Right renal cortex interstitium (tissue), 3 donors: ENCODE measurements at places on chromosomes 5 and 9.

DNA sequence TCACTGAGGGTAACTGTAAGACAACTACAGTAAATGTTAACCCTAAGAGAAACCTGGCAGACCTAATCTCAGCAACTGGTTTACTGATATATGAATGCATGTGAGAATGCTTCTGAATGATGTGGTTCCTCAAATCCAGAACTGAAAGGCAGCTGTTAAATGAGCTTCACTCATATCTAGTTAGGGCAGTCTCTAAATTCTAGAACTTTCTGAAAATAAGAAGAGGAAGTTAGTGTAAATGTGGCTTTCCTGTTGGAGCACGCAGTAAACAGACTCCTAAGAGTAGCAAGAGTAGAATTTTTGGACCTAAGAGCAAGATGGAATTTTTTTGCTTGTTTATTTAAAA lies 117.9 kb upstream of the KCNN2 start:
- DNase-seq = no peak

DNA sequence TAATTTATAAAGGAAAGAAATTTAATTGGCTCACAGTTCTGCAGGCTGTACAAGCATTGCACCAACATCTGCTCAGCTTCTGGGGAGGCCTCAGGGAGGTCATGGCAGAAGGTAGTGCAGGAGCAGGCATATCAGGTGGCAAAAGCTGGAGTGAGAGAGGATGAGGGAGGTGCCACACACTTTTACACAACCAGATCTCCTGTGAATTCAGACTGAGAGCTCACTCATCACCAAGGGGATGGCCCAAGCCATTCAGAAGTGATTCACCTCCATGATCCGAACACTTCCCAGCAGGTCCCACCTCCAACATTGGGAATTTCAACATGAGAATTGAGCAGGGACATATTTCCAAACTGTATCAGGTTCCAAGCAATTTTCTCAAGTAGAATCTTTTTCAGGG lies 84.7 kb upstream of the BRINP1 start:
- no peak for DNase-seq

- DNase-seq = no peak
Measured at GRCh38 chr5:57199866-57200265, 26.0 kb downstream of the GPBP1 start.

- DNase-seq = no peak
Measured at GRCh38 chr9:2269778-2270177, 254.6 kb downstream of the SMARCA2 start.

DNA sequence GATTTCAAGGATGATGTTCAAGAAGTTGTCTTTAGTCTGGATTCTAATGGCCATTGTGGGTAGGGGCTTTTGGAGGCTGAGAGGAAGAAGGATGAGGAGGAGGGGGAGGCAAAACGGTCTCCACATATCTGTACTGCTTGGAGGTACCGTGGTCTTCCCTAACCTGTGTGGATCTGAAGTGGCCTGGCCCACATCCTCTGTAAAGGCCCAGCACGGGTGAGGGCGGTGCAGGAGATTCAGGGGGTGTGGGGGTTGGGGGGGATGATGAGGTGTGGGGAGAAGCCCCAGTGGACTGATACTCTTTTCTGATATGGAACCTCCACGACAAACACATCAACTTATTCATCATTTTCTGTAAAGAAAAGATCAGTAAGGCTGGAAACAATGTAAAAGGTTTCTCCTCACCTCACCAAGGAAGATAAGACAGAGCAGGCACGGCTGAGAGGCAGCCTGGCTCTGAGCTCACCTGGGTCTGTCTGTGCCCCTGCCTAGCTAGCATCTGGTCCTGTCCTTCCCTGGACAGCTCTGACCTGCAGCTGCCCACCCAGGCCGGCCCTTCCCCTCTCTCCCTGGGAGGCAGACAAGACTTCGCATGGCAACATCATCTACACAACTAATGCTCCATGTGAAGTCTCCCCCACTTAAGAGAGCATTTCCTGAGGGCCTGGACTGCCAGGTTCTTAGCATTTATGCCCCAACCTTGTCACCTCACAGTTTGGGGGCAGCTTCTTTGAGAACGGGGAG lies 5.6 kb upstream of the IL3 start:
- no peak for DNase-seq

DNA sequence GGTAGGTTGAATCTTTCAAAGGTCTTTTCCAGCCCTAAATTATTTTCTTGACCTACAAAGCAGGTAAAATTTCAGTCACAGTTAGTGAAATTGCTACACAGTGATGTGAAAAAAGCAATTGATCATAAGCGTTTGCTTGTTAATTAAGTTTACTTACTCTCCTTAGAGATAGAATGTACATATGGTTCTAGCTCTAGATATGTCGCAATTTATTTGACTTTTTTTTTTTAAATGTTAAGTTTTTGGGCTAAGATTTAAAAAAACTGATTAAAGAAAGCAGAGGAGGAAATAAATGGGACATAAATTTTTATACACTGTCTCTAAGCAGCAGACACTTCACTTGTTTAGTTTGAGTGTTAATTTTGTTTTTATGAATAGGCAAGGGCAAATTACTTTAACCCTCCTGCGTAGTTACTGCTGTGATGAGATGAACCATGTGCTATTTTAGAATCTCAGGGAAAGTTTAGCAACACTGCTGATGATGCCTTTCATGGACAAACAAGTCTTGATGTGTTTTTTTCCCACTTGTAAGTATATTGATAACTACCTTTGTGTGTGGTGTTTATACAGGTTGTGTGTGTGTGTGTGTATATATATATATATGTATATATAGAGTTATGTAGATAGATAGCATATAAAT lies 38.3 kb upstream of the FAM120AOS start:
- DNase-seq = no peak

- DNase-seq = peak; percentile 54
Measured at GRCh38 chr5:101678481-101679193, 617.4 kb downstream of the SLCO4C1 start.

DNA sequence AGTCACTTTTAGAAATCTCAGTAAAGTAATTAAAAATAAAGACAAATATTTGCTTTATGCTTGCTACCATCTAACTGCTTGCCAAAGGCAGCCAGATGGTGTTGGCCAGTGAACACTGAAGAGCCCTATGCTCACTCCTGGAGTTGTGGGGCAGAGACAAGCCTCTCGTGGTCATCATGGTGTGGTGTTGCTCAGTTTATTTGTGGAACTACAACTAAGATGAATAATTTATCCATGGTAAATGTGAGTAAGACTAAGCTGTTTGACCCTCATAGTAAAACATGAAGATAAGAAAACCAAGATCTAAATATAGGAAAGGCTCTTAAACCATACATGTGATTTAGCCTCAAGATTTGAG lies 100.7 kb downstream of the PDE8B start:
- no peak for DNase-seq

DNA sequence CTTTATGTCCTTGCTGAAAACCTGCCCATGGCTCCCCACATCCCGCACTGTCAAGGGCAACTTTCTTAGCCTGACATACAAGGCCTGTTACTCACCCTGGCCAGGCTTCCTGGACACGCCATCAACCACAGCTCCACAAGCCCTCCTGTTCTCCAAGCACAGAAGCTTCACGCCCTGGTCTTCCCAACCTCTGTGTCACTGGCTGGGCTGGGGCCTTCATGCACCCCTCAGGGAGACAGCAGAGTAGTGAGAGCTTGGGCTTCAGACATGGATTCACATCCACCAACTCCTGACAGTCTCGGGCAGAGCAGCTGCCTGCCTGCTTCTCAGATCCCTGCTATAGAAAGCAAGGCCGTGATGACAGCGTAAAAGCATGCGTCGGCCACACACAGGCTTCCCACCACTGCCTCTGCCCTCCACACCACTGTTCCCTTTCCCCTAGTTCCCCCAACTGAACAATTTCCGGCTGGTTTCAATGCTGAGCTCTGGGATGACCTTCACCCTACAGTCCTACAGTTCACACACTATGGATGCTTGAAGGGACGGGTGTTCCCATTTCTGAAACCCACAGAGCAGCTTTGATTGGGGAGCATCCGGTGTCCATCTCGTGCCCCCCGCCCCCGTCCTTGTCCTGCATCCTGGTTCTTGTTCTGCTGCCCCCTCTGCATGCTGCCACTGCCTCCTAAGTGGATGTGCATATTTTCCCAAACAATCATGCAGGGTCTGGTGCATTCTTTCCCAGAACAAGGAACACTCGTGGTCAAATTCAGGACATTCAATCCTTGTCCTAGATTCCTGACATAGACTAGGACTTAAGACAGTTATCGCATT lies 33.4 kb upstream of the ADAMTS2 start:
- DNase-seq = peak; percentile 13

DNA sequence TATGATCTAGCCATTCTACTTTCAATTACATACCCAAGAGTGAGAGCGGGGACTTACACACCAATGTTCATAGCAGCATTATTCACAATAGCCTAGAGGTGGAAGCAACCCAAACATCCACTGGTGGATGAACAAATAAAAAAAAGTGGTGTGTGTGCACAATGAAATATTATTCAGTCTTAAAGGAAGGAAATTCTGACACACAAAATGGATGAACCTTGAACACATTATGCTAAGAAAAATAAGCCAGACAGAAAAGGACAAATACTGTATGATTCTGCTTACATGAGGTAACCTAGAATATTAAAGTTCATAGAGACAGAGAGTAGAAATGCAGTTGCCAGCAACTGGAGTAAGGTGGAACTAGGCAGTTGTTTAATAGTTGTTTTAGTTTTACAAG lies 22.1 kb downstream of the ETF1 start:
- no peak for DNase-seq

DNA sequence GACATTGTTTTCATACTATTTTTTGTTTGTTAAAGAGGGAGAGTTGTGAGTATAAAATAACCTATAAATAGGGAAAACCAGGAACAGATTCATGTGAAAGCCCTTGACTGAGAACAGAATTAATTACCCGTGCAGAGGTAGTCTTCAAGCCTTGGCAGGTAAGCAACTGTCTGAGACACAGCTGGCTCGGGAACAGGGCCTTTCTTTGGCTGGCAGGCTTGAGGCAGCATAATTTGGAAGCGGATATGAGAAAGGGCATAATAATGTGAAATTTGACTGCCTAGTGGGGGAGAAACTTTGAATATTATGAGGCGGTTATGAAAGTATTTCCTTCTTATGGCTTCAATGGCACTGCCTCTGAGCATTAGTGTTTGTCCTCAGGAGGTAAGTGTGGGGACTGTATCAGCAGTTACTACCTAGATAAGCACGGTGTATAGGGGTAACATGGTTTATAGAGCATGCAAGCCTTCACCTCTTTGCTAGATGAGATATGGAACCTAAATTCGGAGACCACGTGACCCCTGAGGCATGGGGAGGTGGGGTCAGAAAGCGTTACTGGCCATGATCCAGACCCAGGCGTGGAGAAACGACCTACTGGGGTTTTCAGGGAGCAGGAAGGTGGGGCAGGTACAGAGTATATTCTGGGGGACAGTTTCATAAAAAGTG lies 210.2 kb upstream of the GAS1 start:
- no peak for DNase-seq

DNA sequence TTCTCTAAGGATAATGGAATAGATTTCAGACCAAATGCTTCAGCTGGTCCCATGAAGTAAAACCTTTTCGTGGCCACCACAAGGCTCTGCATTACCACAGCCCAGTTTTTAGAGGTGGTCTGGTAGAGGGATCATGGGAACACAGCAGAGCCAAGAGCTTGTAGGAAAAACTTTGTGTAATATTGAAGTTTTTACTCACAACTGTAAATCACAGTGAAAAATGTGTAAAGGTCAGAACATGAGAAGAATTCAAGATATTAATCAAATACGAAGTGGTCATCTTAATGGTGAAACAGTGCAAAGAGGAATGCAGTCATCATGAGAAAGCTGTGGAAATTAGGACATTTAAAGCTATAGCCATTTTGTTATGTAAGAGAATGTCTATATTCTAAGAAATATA lies 197.5 kb downstream of the NPR3 start:
- no peak for DNase-seq

DNA sequence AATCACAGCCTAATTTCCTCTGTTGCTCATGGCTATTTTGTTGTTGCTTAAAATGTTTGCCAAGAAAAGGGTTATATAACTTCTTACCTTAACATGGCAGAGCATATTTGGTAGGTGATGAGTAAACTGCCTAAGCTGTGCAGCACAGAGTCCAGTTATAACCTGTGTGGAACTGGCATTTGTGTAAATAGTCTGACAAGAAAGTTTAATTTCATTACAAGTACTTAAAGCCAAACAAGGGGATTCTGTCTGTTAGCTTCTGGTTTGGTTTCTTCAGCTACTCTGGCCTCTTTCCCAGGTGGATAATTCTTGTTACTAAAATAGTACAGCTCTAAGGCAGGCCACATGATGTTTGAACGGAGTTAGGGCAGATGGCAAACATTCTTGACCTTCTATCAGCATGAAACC lies 72.2 kb downstream of the PTCD2 start:
- no peak for DNase-seq

DNA sequence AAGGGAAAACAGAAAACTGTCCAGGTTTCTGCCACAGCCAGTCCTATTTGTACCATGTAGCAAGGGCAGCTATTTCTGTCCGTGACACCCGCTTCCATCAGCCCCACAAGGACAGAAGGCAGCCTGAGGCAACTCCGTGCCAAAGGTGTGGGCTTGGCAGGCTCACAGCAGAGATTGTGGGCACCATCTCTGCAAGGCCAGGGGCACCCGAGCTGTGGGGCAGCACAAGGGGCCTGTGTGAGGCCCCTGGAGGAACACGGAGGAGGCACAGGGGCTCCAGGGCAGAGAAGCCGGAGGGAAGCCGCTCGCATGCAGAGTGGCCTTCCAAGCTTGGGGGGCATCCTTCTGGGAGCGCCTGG lies 43.5 kb downstream of the COL23A1 start:
- no peak for DNase-seq

GRCh38 chr9:90029996-90030395 lies 425.2 kb downstream of the GADD45G start:
- DNase-seq = no peak

DNA sequence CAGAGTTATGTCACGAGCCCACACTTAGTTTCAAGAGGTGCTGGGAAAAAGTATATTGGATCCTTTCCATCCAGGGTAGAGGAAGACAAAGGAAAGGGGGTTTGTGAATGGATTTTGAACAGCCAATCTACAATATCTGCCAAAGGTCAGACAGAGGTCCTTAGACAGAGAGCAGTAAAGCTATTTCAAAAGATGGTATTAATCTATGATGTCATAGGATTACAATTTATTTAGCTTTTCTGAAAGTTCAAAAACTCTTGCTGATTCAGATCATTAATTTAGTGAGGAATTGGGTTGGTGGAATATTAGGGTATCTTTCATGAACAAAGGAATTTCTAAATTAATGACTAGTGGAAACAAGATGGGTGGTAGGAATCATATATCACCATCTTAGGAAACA lies 126.9 kb downstream of the NTRK2 start:
- DNase-seq = no peak

GRCh38 chr5:157184117-157184670 lies 3.6 kb downstream of the ITK start:
- no peak for DNase-seq
